ENCODE measurements at places on chromosomes 3 and 15.

DNA sequence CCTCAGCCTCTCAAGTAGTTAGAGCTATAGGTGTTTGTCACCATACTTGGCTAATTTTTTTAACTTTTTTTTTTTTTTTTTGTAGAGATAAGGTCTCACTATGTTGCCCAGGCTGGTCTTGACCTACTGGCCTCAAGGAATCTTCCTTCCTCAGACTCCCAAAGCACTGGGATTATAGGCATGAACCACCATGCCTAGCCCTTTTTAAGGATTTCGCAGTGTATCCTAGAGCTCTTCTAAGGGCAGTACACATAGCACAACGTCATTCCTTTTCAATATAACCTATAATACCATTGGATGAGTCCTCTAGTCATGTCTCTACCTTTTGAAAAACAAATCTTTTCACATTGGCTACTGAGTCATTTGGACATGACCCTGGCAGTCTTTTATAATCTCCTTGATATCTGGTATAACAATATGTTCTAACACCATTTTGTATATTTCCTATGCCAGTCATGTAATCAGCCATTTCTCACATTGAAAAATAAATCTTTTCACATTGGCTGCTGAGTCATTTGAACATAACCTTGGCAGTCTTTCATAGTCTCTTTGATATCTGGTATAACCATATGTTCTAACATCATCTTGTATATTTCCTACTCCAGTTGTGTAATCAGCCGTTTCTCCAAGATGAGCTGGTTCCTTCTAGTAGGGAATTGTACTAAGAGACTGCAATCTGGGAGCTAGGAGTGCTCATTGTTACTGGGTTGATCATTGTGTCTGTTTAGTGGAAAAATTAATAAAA is 944.7 kb downstream of the MCTP2 start:
- no peak for DNase-seq

DNA sequence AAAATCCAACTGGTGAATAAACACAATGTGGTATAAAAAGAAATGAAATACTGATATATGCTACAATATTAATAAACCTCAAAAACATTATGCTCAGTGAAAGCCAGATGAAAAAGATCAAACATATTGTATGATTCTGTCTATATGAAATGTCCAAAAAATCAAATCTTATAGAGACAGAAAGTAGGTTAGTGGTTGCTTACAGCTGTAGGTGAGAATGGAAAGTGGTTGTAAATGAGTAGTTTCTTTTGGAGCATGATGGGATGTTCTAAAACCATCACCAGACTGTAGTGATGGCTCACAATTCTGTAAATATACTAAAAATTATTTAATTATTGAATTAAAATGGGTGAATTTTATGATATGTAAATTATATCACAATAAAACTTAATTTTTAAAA is 58.4 kb downstream of the SENP7 start:
- no peak for DNase-seq

GRCh38 chr3:33749546-33750210 is 31.6 kb upstream of the CLASP2 start:
- peak; percentile 97 for DNase-seq

DNA sequence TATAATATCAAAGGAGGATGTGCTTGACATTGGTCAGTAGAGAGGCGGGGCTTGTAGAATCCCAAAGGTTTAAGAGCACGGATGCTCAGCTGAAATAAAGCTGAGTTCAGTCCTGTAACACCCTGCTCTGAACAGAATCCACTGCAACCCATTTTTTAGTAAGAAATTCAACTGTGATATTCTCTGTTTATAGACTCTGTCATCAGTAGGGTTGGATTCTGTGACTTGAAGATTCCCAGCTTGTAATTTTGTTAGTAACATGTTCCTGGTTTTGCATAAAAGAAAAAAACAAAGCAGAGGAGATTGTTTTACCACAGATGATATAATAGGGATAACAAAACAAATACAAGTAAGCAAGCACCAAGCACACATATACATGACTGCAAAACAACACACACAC is 324.6 kb upstream of the NR2F2 start:
- no peak for DNase-seq

DNA sequence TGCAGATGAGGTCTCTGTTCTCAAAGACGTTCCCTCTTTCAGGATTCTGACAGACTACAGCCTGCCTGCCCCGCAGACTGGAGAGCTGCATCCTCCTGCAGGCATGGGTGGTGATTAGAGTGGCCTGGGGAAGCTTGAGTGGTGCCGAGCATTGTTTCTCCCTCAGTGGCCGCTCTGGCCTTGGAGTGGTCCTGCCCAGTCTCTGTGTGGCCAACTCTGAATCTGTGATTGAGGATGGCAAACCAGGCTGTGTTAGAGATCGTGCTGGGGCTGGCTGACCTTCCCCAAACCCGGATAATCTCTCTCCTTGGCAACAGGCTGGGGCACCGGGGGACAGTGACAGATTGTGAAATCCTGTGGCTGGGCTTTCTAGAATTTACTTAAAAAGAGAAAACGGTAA is 11.0 kb upstream of the ADCY5 start:
- peak; percentile 59 for DNase-seq

DNA sequence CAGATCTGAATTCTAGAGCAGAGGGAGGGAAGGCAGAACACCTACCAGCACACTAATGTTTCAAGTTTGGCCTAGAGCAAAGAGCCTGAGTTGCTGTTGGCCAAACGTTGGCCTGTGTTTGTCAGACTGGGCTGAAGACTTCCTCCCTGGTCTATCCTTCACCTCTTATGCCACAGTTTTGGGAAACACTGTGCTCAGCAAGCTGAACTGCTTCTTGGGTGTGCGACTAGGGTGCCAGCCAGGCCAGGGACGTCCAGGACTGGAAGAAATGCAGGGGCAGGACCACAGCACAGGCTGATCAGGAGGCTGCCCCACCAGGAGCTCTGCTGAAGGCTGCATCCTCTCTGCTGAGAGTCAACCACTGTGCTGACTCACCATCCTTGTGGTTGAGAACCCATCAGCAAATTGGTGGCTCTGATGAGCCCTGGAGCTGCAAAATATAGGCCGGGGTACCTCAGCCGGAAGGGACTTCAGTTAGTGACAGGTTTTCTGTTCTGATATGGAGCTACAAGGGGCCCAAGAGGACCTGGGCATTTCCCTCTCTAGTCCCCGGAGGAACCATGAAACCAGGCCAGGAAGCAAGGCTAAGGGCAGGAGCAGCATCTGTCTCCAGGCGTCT is 131.6 kb upstream of the RASGRP1 start:
- DNase-seq = no peak

DNA sequence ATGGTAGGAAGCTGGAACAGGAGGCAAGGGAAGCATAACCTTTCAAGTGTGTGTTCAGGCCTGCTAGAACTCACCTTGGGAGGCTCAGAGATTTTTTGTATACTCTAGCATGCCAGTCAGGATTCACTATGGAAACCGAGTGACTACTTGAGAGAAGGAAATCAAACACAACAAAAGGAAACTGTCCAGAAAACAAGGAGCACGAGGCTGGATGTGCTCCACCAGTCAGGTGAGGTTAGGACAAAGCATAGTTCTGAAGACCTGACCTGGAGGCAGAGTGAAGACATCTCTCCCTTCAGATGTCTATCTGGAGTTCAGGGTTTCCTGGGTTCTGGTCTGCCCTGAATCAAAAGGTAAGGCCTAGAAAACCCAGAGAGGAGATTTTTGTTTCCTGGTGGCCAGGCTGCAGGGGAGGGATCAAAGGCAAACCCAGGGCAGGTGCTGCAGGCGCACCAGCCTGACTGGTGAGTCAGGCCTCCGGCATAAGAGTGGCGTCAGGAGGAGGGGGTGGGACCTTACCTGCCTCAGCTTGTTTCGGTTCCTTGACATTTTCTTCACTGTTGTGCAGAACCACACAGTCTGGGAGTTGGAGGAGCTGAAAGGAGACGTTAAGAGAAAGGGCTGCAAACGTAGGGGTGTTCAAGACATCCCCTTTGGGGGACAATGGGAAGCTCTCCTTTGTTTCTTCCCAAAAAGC is 52.2 kb upstream of the OSBPL11 start:
- DNase-seq = no peak

- DNase-seq = no peak
Observed at GRCh38 chr3:62355703-62356102, 17.6 kb downstream of the FEZF2 start.

DNA sequence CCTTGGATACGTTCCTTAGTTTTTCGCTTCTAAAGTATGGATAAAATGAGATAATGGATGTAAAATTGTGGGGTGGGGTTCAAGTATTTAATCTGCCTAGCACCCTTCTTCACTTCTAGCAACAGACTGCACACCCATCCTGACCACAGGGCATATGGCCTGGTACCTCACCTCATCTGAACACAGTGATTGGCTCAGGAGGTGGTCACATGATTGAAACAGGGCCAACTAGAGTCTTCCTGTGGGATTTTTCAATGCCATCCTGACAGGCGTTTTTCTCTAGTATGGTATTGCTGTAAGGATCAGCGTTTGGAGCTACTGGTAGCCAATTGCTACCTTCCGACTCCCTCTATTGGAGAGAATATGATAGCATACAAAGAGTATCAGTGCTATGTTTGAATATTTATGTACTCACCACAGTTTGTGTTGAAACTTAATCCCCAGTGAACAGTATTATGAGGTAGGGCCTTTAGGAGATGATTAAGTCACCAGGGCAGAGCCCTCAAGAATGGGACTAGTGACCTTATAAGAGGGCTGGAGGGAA is 172.2 kb downstream of the PPM1L start:
- DNase-seq = peak; percentile 50

- DNase-seq = no peak
Observed at GRCh38 chr3:37402351-37402750, 228.0 kb upstream of the LRRFIP2 start.

GRCh38 chr3:124993466-124993865 is 58.9 kb upstream of the MUC13 start:
- no peak for DNase-seq

- peak; percentile 17 for DNase-seq
Observed at GRCh38 chr3:104582092-104582491, 784.6 kb upstream of the ALCAM start.

GRCh38 chr3:67614195-67614594 is 40.2 kb downstream of the SUCLG2 start:
- no peak for DNase-seq

- DNase-seq = no peak
Observed at GRCh38 chr3:178671791-178672190, 135.6 kb downstream of the KCNMB2 start.

DNA sequence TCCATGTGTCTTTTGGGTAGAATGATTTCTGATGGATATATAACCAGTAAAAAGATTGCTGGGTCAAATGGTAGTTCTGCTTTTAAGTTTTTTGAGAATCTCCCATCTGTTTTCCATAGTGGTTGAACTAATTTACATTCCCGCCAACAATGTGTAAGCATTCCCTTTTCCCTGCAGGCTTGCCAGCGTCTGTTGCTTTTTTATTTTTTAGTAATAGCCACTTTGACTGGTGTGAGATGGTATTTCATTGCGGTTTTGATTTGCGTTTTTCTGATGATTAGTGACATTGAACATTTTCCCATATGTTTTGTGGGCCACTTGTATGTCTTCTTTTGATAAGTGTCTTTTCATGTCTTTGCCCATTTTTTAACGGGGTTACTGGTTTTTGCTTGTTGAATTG is 36.3 kb upstream of the MB21D2 start:
- DNase-seq = no peak

DNA sequence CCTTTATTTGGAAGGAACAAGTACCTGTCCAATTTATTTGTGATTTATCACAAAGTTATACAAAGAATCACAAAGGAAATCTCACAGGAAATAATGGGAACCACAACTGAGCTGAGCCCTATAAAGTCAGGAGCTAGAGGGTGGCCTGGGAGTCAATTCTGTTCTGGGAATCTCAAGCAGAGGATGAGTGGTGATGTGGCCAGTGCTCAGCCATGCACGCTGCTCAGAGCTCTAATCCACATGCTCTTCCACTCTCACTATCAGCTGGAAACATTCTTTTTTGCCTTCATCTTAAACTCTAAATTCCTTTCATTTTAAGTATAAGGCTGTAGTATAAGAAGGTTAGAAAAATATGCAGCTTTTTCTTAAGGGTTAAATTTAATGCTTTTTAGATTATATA is 36.6 kb downstream of the UACA start:
- no peak for DNase-seq

DNA sequence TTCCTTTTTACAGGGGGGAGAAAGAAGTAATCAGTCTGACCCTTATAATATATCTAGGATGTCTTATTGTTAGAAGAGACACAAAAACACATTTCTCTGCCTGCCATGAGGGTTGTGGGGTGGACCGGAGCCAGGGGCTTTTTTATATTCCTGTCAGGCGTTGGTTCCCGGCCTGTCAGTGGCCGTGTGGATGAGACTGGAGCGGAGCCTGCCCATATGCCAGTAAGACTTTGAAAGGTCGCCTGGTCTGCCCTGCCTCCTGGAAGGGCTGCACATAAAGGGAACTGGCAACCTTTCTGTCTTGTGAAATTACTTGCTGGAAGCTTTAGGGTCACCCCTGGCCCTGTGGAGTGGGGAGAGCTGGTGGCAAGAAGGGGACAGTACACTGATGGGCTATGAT is 34.7 kb downstream of the MAP3K13 start:
- DNase-seq = no peak

- no peak for DNase-seq
Observed at GRCh38 chr3:162892921-162893793, 1396.5 kb downstream of the OTOL1 start.

GRCh38 chr3:126540342-126540849 is 16.4 kb downstream of the CHST13 start:
- DNase-seq = peak; percentile 96

- DNase-seq = peak; percentile 78
Observed at GRCh38 chr15:42650208-42651066, 75.0 kb downstream of the STARD9 start.

DNA sequence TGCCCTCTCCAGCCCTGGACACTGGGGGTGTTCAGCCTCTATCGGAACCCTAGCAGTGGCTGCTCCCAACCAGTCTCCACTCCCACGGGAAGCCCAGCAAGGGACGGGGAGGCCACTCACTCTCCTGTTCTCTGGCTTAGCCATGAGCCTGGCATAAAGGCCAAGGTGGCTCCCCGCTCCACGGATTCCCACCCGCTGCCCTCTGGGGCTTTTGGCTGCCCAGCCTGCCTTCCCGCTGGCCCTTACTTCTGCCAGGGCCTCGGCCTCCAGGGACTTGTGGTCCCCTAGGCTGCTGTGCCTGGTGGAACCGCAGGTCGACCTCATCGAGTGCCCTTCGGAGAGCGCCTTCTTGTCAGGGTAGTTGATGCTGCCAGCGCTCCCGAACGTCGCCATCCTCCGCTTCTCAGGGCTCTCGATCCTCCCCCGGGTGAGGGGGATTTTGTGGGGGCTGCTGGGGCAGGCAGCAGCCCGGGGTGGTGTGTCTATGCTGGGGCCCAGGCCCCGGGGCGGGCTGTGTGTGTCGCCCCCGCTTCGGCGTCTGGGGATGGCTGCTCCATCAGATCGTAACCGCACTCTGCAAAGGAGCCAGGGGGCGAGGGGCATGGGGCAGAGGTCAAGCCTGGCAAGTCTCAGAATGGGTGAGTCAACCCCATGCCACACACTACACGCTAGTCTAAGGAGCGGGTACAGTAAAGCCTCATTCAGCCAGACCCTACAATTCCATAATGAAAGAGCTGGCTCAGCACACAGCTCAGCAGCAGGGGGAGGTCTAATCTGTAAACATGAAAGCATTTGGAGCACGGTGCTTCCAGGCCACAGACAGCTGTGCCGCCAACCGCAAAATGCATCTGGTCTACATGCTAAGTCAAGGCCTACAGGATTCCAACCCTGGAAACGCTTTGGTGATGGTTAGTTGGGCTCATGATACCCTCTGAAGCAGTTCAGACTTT is 27.3 kb upstream of the RAD18 start:
- no peak for DNase-seq
